Ovary (tissue), 10 donors: ENCODE measurements at places on chromosomes 7 and 10. TPM values are rescaled to one million over a fixed set of nuclear protein-coding genes. Genes with fewer than 3 reads are reported as not detected.
A peak's percentile ranks its signal among the peaks of the same experiment; 100 is the strongest.

The PDK4 gene
- 185 TPM for total RNA-seq

The DRGX gene
- total RNA-seq = not detected

The PON3 gene
- total RNA-seq = 6.2 TPM

The IL2RA gene
- total RNA-seq = 0.90 TPM

The AGR2 gene
- 1.3 TPM for total RNA-seq

The PLAU gene
- 0.24 TPM for total RNA-seq

The PCDH15 gene
- not detected for total RNA-seq

The FAM25A gene
- not detected for total RNA-seq

GRCh38 chr7:12436896-12437535, 33.4 kb upstream of the VWDE start:
- no peak for DNase-seq
- H3K4me3 ChIP-seq = no peak overlapping the region
- no peaks in the 10 kb centered on the region for H3K4me1 ChIP-seq
- H3K36me3 ChIP-seq = no peaks in the 10 kb centered on the region

DNA sequence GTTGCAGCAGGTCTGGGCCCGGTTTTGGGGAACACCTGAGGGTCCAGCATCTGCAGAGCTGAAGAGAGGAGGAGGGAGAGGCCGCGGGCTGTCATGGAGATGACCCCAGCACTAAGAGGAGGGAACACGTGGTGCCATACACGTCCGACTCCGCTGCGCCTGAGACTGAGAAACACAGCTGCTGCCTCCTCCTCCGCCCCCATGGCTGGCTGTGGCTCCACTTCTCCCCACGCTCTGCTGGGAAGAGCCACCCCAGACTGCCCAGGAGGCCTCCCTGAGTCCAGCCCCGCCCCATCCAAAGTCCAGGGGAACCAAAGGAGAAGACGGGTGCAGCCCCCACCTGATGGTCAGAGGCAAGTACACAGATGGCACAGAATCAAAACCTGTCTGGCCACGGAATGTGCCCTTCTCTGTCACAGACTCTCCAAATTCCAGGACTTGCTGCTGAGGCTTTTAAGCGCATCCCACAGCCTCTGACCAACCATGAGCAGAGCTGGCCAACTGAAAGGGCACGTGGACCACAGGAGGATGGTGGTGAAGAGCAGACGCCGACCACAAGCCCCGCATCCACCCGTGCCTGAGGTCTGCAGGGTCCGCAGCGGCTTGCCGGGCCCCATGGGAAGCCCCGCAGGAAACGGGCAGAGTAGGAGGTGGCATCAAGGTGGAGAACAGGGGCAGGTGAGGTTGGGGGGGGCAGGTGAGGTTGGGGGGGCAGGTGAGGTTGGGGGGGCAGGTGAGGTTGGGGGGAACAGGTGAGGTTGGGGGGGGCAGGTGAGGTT, 24.0 kb downstream of the STK32C start:
- DNase-seq = peak; percentile 23
- peaks cover 2% of the 10 kb centered on the region for H3K4me1 ChIP-seq
- H3K4me3 ChIP-seq = no peak overlapping the region
- H3K36me3 ChIP-seq = no peaks in the 10 kb centered on the region
- no peak overlapping the region for H3K27ac ChIP-seq
- H3K27me3 ChIP-seq = no peaks in the 10 kb centered on the region

DNA sequence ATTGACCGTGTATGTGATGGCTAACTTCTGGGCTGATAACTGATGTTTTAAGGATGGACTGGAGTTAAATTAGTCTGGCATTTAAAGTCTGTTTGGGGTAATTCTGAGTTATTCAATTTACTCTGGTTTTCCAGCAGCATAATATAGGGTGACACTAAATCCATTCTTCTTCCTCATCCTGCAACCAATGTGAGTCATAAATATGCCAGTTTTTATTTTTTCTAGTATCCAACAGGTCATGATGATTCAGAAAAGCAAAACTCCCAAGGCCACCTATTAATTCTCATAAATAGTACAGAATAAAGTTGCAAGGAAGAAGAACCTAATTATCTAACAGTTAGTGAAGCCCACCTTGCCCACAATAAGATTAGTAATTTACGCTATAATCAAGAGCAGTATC, 7.5 kb upstream of the EPHB6 start:
- no peak overlapping the region for H3K4me3 ChIP-seq
- H3K27ac ChIP-seq = no peak overlapping the region
- no peaks in the 10 kb centered on the region for H3K36me3 ChIP-seq
- no peak for DNase-seq
- no peaks in the 10 kb centered on the region for H3K27me3 ChIP-seq
- no peaks in the 10 kb centered on the region for H3K4me1 ChIP-seq

GRCh38 chr7:75638594-75639070, 100.1 kb downstream of the HIP1 start:
- peak overlapping the region; percentile 56 for H3K4me3 ChIP-seq
- peak overlapping the region; percentile 50 for H3K27ac ChIP-seq
- peaks cover 8% of the 10 kb centered on the region for H3K4me1 ChIP-seq
- H3K36me3 ChIP-seq = no peaks in the 10 kb centered on the region
- DNase-seq = peak; percentile 69
- no peaks in the 10 kb centered on the region for H3K27me3 ChIP-seq

DNA sequence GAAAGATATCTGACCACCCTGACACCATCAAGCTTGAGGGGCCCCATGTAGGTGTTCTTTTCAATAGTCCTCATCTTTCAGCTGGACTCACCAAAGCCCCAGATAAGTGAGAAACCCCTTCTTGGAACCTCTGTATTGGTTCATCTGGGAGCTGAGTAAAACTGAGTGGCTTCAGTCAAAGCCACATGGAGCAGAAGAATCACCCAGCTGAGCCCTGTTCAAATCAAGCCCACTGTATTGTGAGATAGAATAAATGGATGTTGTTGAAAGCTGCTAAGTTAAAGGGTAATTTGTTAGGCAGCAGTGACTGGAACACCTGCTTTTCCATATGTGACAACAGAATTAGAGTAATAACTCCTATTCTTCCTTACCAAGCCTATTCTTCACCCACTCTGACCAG, 64.8 kb upstream of the SDK1 start:
- no peaks in the 10 kb centered on the region for H3K4me1 ChIP-seq
- no peaks in the 10 kb centered on the region for H3K27me3 ChIP-seq
- H3K4me3 ChIP-seq = no peak overlapping the region
- no peaks in the 10 kb centered on the region for H3K36me3 ChIP-seq

DNA sequence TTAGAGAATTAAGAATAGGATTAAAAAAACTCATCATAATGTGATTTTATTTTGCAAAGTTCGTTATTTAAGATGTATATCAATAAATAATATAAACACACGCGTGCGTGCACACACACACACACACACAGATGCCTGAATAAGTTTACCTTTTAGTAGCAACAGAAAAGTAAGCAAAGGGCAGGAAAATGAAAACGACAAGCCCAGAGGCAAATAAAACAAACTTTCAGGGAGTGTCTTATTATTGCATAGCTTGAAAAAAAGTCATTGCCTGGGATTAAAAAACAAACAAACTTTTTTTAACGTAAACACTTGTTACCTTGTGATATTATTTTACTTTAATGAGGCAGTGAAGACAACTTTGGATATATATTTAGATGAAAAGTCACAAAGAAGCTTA, 226.4 kb downstream of the BAMBI start:
- H3K27me3 ChIP-seq = no peaks in the 10 kb centered on the region
- no peak overlapping the region for H3K27ac ChIP-seq
- H3K4me3 ChIP-seq = no peak overlapping the region
- H3K4me1 ChIP-seq = no peaks in the 10 kb centered on the region
- no peaks in the 10 kb centered on the region for H3K36me3 ChIP-seq

GRCh38 chr7:130998993-130999602, 265.1 kb upstream of the KLF14 start:
- no peak for DNase-seq
- no peak overlapping the region for H3K27ac ChIP-seq
- H3K4me1 ChIP-seq = peaks cover 29% of the 10 kb centered on the region
- no peak overlapping the region for H3K4me3 ChIP-seq
- H3K36me3 ChIP-seq = no peaks in the 10 kb centered on the region
- no peaks in the 10 kb centered on the region for H3K27me3 ChIP-seq

GRCh38 chr7:132082394-132082793, 493.9 kb downstream of the PLXNA4 start:
- H3K27me3 ChIP-seq = no peaks in the 10 kb centered on the region
- H3K36me3 ChIP-seq = no peaks in the 10 kb centered on the region
- DNase-seq = no peak
- no peak overlapping the region for H3K27ac ChIP-seq
- H3K4me3 ChIP-seq = no peak overlapping the region

- no peaks in the 10 kb centered on the region for H3K4me1 ChIP-seq
- DNase-seq = no peak
- no peaks in the 10 kb centered on the region for H3K27me3 ChIP-seq
- no peak overlapping the region for H3K4me3 ChIP-seq
Measured at GRCh38 chr10:88409236-88409635, 173.9 kb downstream of the RNLS start.

DNA sequence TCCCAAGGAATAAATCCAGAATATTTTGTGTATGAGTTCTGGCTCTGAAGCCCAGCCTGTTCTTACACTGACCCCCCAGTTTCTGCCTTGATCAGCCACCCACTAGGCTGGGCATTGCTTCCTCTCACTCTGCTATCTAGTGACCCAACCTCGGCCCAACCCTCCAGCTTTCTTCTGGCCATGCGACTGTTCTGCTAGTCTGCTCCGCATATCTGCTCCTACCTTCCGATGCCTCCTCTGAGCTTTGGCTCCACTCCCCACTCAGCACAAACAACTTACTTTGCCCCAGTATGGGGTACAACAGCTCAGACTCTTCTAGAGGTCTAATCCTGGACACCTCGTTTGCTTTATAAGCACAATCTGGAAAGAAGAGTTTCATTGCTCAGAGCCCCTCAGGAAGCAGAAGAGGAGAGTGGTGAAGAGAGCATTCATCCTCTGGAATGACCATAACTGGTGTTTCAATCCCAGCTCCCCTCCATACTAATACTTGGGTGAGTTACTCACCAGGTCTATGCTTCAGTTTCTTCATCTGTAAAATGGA, 99.6 kb downstream of the NPSR1 start:
- no peak overlapping the region for H3K4me3 ChIP-seq
- H3K36me3 ChIP-seq = no peaks in the 10 kb centered on the region
- H3K4me1 ChIP-seq = no peaks in the 10 kb centered on the region

- no peak overlapping the region for H3K27ac ChIP-seq
- no peaks in the 10 kb centered on the region for H3K4me1 ChIP-seq
- H3K27me3 ChIP-seq = no peaks in the 10 kb centered on the region
- no peak for DNase-seq
- H3K36me3 ChIP-seq = no peaks in the 10 kb centered on the region
Measured at GRCh38 chr7:110790992-110791391, 299.9 kb upstream of the LRRN3 start.

- peaks cover 23% of the 10 kb centered on the region for H3K4me1 ChIP-seq
- H3K27me3 ChIP-seq = no peaks in the 10 kb centered on the region
- peak overlapping the region; percentile 58 for H3K27ac ChIP-seq
- no peaks in the 10 kb centered on the region for H3K36me3 ChIP-seq
- DNase-seq = no peak
Measured at GRCh38 chr10:119222966-119223386, 15.6 kb downstream of the GRK5 start.

GRCh38 chr7:159128767-159129166, 15.9 kb downstream of the VIPR2 start:
- H3K27ac ChIP-seq = no peak overlapping the region
- no peaks in the 10 kb centered on the region for H3K36me3 ChIP-seq
- no peak for DNase-seq
- H3K4me3 ChIP-seq = no peak overlapping the region
- no peaks in the 10 kb centered on the region for H3K4me1 ChIP-seq

DNA sequence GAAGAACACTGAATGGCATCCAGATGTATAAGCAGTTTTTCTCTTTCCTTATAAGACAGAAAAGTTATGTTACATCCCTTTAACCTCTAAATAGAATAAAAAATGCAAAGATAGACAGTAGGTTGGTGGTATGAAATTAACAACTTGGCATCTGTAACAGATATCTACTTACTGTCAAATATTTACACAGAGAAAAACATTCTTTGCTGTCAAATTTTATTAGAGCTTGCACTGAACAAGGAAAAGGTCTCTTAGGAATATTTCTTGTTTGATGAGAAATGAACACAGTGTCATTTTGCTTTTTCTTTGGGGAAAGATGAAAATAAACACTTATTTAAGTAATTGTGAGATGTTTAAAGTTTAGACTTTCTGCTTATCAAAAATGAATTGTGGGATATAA, 65.6 kb upstream of the PCDH15 start:
- H3K27ac ChIP-seq = no peak overlapping the region
- no peak overlapping the region for H3K4me3 ChIP-seq
- no peaks in the 10 kb centered on the region for H3K36me3 ChIP-seq
- H3K4me1 ChIP-seq = no peaks in the 10 kb centered on the region
- no peaks in the 10 kb centered on the region for H3K27me3 ChIP-seq

GRCh38 chr7:148622887-148623585, 32.5 kb downstream of the C7orf33 start:
- no peak overlapping the region for H3K4me3 ChIP-seq
- H3K27me3 ChIP-seq = no peaks in the 10 kb centered on the region
- no peak for DNase-seq
- H3K36me3 ChIP-seq = no peaks in the 10 kb centered on the region
- H3K4me1 ChIP-seq = no peaks in the 10 kb centered on the region

- DNase-seq = no peak
- no peaks in the 10 kb centered on the region for H3K27me3 ChIP-seq
- H3K4me1 ChIP-seq = no peaks in the 10 kb centered on the region
- no peak overlapping the region for H3K27ac ChIP-seq
Measured at GRCh38 chr10:1498746-1499358, 238.5 kb downstream of the ADARB2 start.

GRCh38 chr7:44439926-44440325, 50.5 kb downstream of the NUDCD3 start:
- no peak overlapping the region for H3K4me3 ChIP-seq
- no peak for DNase-seq
- H3K36me3 ChIP-seq = no peaks in the 10 kb centered on the region

GRCh38 chr7:6446838-6447580, 745 bp downstream of the DAGLB start:
- H3K4me3 ChIP-seq = peak overlapping the region; percentile 100
- no peaks in the 10 kb centered on the region for H3K27me3 ChIP-seq
- no peaks in the 10 kb centered on the region for H3K36me3 ChIP-seq
- DNase-seq = peak; percentile 76

DNA sequence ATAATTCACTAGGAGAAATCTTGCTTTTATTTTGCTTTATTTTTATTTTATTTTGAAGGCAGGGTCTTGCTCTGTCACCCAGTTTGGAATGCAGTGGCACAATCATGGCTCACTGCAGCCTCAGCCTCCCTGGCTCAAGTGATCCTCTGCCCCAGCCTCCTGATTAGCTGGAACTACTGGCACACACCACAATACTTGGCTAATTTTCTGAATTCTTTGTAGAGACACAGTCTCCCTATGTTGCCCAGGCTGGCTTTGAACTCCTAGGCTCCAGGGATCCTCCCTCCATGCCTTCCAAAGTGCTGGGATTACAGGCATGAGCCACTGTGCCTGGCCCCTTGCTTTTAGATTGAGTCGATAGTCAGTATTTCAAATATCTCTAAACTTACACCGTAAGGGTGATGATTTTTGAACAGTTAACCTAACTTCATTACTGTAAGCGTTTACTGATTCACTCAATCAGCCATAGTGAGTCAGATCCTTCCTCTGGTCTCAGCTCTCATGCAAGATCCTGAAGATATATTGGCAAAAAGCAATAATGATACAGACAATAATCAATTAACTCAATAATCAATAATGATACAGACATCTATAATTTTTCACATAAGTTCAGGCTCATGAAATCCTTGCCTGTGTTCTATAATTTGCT, 239.5 kb downstream of the KIAA1217 start:
- H3K27ac ChIP-seq = no peak overlapping the region
- H3K4me3 ChIP-seq = no peak overlapping the region
- H3K36me3 ChIP-seq = no peaks in the 10 kb centered on the region
- no peak for DNase-seq
- peaks cover 10% of the 10 kb centered on the region for H3K4me1 ChIP-seq
- no peaks in the 10 kb centered on the region for H3K27me3 ChIP-seq
